Natural killer cell treated with Interleukin-12 subunit alpha and Interleukin-12 subunit beta and Interleukin-15 and Interleukin-18, amount 100 ng/mL, for 72 hours (primary cell): ENCODE measurements at places on chromosomes 13 and 19.

DNA sequence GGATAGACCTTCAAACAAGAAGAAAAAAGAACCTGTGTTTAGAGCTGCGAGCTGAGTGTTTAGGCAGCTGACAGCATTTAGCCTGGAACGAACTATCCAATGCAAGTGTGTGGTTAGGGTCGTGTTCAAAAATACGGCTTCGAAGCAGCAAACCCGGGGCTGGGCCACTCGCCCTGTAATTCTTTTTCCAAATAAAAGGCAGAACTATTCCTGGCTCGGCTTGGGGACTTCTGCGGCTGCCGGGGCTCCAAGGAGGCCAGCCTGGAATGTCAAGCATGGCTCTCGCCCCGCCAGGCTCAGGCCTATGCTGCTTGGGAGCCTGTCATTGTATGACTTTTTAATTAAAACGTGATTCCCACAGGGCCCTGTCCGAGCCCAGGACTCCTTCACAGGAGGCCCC lies 51.7 kb upstream of the KLF2 start:
- DNase-seq: no peak

- DNase-seq: no peak
These were observed 12.4 kb upstream of the NEK5 start for GRCh38 chr13:52141299-52141698.

GRCh38 chr13:100131863-100132574 lies 43.1 kb downstream of the PCCA start:
- DNase-seq: no peak

DNA sequence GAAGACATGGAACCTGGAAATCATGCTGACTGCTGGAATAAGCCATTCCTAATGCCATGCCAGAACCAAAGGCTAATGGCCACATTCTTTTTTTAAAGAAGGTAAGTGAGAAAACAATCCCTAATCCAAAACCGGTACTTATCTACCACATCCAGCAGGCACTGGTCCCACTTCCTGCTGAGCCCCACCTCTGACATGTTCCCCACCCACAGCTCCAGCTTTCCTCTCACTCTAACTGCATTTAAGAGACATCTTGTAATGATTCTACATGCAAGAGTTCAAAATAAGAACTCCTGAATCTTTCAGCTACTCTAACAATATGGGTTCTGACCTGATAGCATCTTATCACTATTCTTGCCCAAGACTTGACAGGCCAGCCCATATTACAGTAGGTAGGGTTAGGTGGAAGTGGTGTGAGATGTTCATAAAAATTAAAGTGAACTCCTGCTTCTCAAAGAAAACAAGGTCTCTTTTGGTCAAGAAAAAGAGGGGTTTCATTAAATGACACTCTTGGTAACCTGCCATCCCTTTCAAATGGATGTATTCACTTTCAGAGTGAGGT lies 41.9 kb downstream of the N4BP2L2 start:
- no peak for DNase-seq

DNA sequence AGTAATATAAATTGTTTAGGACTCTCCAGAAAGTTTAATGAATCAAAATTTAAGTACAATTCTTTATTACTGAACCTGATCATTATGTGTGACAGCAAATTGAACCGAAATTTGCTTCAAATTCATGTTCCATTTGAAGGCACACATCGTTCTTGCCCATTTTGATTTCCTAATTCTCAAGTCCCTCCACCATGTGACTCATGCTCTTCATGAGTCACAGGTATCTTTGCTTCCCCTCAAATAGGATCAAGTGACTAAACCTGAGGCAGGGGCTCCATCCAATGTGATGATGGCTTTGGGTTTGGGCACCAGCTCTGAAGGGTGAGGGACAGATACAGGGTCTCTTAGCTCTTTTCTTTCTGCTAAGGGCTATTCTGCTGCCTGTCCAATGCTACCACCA lies 86.1 kb downstream of the THSD1 start:
- no peak for DNase-seq

GRCh38 chr13:73934215-73934641 lies 200.0 kb downstream of the KLF12 start:
- DNase-seq: no peak

DNA sequence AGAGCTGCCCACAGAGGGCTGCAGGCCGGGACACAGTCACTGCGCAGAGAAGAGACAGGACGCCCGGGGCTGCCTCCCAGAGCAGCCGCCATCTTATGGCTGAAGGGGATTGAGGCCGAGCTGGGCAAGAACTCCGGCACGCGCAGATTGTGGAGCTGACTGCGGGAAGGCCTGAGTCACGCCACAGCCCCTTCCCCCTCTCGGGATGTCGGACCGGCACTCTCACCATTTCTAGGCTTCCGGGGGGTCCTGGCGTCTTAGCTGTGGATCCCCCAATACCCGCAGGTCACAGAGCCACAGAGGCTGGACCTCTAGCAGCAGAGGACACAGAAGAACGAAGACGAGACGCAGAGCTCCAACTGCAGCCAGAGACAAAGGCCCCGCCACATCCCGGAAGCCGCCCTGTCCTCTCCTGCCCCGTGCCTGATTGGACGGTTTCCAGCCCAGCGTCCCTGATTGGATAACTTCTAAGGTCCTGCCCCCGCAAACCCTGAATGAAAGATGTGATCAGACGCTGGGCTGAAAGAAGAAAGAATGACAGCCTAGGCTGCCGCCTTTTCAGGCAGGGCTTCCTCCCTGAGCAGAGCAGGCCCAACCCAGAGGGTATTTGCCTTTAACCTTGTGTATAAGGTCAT lies at the start of gene ZNF43:
Gene ZNF43 (minus strand): TSS at position 373 of the 635 bp plus-strand sequence. CDS start 144 bp downstream, at position 229.
- DNase-seq: peak; percentile 95

- no peak for DNase-seq
These were observed 400.5 kb downstream of the KLF12 start for GRCh38 chr13:73733706-73734105.

DNA sequence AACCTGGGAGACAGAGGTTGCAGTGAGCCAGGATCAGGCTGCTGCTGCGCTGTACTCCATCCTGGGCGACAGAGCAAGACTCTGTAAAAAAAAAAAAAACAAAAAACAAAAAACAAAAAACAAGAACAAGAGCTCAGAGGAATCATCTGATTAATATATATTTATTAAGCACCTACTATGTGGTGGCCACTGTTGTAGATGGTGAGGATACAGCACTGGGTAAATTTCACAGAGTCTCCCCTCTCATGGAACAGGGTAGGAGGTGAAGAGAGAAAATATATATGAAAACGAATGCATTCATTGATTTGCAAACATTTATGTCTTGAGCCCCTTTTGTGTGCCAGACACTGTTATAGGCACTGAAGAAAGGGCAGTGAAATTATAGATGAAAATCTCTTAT lies 5.9 kb upstream of the SERTAD1 start:
- no peak for DNase-seq

- DNase-seq: peak; percentile 86
These were observed 10.4 kb upstream of the RASA3 start for GRCh38 chr13:114142640-114143490.
